ENCODE measurements at places on chromosomes 13 and 19.
A peak's percentile ranks its signal among the peaks of the same experiment; 100 is the strongest.

- DNase-seq = peak; percentile 63
These were observed 42.6 kb upstream of the ADGRL1 start for GRCh38 chr19:14248578-14249011.

GRCh38 chr19:1754636-1755466 lies 1.5 kb downstream of the ONECUT3 start:
- DNase-seq = no peak

DNA sequence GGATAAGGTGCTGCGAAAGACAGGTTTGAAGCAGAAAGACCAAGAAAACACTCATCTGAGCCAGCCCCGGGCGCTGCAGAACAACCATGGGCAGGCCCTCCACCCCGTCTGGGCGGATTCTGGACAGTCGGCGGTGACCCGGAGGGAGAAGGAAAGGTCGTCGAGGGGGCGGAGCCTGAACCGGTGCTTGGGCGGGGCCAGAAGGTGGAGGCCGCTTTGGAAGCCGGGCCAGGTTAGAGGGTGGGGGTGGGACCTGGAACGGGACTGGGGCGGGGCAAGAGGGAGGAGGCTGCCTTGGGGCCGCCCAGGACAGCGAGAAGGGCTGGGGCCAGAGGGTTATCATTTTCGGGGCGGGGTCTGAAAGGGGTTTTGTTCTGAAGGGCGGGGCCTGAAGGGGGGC lies 5.0 kb upstream of the ZNF765 start:
- DNase-seq = no peak

- DNase-seq = no peak
These were observed 57.7 kb upstream of the LDLR start for GRCh38 chr19:11031421-11032070.

- DNase-seq = peak; percentile 65
These were observed at the start of gene IL4I1 for GRCh38 chr19:49896863-49897621. TSS of gene IL4I1 (minus strand) at chr19:49896887. CDS start at chr19:49896160, 727 bp downstream.

DNA sequence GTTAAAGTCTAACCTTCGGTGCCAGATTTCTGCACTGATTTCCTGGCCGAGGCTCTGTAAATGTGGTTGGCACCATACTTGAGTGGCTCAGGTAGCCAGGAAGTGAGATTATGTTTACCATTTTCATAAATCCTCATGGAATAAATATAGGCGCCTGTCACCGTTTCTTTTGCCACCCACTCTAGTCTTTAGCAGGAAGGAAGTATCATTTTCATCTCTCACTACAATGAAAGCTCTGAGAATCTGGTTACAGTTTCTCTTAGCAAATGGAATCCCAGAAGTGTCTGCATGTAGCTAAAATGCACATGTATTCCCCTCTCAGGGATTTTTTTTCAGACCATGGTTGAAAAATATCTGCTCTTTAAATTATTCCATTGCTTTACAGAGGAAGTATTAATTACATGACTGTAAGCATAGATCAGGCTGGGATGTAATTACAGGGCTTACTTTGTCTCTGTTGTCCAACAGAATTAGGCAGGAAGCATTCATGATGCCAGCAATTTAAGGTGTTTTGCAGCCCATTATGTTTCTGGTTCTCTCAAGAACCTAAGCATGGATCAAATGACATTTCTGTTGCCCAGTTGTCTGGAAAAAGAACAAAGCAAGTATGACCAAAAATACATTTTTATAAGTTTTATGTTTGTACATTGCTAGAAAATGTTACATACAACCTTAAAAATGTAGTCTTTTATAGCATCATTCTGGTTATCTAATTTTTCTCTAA lies 221.7 kb upstream of the SPRY2 start:
- DNase-seq = no peak

- DNase-seq = no peak
These were observed 22.9 kb downstream of the RAB20 start for GRCh38 chr13:110538632-110539031.

GRCh38 chr13:32825481-32825880 lies 190.7 kb upstream of the KL start:
- no peak for DNase-seq

DNA sequence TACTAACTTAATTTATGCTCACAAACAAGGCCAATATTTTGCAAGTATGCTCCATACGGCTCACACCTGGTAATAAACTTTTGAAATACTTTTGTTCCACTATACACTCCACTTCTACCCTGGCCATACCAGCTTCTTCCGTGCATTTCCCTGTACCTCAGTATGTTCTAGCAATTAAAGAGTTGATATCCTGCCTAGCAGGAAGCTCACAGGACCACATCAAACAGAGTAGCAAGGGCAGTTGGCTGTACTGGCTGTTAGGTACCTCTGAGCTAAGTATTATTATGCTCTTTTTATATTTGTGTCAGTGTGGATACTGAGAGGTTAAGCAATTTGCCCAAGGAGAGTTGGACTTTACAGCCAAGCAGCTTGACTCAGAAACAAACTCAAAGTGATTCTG lies 257.7 kb downstream of the SLITRK6 start:
- no peak for DNase-seq

DNA sequence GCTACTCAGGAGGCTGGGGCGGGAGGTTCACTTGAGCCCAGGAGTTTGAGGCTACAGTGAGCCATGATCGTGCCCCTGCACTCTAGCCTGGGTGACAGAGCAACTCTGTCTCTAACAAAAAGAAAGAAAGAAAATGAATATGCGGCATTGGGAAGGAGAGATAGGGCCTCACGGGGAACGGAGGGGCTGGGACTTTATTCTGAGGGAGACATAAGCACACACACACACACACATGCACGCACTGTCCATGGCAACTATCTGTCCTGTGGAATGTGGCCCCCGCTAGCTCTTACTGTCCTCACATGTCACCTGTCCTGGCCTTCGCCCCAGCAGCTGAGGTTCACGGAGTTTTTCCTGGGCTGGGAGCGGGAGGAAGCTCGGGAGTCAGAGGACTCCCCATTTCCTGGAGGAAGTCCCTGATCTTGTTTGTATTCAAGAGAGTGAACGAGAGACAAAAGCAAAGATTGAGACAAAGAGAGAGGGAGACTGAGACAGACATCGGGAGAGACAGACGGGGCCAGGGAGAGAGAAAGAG lies 654 bp downstream of the STAP2 start:
- DNase-seq = no peak

DNA sequence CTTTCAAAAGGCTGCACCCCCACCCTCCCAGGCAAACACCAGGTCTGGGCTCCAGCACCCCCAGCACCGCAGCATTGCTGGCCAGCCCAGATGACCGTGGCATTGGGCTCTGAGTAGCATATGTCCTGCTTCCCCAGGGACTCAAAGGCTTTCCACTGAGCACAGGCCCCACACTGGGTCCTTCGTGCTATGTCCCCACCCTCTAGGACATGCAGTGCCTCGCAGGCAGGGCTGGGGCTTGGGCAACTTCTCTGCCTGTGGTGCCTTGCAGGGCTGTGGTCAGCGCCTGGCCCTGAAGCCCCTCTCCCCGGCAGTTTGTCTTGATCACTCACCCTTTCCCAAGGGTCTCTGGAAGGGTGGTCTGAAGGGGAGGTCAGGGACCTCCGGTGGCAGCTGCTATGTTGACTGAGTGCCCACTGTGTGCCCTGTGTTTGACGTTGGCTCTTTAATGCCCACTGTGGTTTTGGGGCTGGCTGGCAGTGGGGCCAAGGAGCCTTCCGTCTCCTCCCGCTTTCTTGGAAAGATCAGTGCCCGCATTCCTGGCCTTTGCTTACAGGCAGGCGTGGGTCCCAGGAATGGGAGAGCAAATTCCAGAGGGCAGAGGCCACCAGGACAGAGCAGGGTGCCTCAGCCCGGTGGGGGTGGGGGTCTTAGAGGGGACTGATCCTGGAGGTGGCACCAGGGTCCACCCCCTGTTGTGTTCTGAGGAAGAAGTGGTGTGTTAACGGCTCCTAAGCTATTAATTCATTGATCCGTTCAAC lies 20.3 kb upstream of the CRTC1 start:
- DNase-seq = no peak

- DNase-seq = no peak
These were observed 1073.8 kb downstream of the SLITRK5 start for GRCh38 chr13:88745011-88745410.

- DNase-seq = no peak
These were observed 51.6 kb upstream of the F7 start for GRCh38 chr13:113053801-113054604.

DNA sequence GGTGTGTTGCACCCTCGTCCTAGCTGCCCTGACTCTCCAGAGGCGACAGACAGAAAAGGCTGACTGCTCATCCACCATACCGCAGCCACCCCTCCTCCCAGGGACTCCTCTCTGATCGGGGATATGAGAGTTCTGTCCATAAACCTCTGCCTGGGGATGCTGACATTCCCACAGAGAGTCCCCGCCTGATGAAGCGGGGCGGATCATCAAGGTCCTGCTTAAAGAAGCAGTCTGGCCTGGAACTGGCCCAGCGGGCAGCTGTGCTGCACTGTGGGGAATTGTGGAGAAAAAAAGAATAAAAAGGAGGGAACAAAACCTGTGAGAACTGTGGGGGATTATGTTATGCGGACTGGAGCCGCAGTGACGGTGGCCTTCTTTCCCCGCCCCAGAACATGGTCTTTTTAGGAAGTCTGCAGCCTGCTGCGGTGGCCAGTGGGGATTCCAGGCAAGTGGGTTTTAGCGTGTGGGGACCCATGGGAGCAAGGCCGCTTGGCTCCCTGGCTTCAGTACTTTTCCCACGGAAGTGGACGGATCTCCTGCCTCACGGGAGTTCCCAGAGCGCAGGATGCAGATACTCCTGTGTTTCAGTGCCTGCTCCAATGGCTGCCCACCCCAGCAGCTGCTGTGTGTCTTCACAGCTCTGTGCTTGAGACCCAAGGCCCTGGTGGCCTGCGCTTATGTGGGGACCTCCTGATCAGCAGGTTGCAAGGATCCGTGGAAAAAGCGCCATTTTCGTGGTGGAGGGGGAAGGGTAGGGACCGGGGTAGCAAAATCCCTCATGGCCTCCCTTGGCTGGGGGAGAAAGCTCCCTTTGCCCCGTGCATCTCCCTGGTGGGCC lies 1456.2 kb upstream of the SLC10A2 start:
- DNase-seq = no peak

GRCh38 chr13:99220199-99220935 lies 19.7 kb downstream of the UBAC2 start:
- DNase-seq = peak; percentile 54

- DNase-seq = no peak
These were observed 2.8 kb upstream of the RAX2 start for GRCh38 chr19:3774621-3775373.

GRCh38 chr13:109783447-109783814 lies 3.0 kb downstream of the IRS2 start:
- peak; percentile 10 for DNase-seq

GRCh38 chr13:79831556-79831955 lies 350.6 kb downstream of the NDFIP2 start:
- no peak for DNase-seq

DNA sequence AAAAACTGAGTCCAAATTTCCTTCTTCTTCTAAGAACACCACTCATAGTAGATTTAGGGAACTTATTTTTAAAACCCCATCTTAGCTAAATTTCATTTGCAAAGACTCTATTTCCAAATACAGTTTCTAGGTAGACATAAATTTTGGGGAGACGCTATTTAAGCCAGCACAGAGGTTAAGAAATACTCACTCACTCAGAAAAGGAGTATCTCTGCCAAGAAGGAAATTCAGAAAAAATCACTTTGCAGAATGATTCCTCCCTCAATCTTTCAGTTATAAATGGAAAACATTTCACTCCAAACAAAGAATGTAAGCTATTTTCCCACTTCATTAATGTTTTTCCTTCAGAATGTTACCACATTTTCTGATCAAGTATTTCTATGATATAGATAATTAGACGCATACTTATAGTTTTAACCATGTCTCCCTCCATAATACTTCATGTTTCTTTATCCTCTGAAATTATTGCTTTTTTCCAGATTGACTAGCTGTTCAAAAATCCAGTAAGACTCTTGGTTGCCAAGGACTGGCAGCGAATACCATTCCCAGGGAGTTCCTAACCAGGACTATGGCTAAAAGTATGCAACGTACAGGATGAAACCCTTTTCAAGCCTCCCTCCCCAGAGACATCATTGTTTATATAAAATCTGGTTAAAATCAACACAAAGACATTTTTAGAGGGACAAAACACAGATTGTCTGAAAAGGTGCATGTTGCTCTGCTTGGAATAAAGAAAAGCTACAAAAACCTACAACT lies 52.5 kb upstream of the RXFP2 start:
- DNase-seq = no peak

GRCh38 chr19:32206065-32206464 lies 139.3 kb upstream of the ZNF507 start:
- no peak for DNase-seq

DNA sequence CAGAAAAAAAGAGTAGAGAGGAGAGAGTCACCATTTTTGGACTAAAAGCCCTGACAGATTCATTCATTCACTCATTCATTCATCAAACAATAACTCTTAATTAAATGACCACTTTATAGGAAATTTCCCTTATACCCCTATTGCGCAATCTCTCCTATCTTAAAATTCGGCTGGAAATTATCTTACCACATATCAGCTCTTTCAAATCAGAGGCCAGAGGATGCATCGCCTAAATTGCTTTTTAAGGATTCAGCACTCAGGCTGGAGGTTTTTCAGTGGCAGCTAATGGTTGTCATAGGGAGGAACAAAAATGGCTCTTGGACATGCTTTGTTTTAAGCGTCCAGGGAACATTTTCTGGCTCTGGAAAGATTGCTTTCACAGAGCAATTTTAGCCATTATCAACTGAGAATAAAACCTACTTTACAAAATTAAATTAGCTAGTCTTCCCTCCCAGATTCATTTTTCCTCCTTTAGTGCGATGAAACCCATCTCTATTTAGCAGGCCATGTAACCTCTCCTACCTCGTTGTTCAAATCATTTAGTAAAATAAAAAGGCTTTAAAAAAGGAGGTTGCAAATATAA lies 115.2 kb downstream of the OLFM4 start:
- no peak for DNase-seq

GRCh38 chr19:54275951-54276350 lies 5.0 kb downstream of the LILRB2 start:
- DNase-seq = no peak

GRCh38 chr19:15471639-15472101 lies 7.3 kb upstream of the RASAL3 start:
- no peak for DNase-seq

- DNase-seq = no peak
These were observed 89.9 kb downstream of the MZT1 start for GRCh38 chr13:72637561-72637960.

DNA sequence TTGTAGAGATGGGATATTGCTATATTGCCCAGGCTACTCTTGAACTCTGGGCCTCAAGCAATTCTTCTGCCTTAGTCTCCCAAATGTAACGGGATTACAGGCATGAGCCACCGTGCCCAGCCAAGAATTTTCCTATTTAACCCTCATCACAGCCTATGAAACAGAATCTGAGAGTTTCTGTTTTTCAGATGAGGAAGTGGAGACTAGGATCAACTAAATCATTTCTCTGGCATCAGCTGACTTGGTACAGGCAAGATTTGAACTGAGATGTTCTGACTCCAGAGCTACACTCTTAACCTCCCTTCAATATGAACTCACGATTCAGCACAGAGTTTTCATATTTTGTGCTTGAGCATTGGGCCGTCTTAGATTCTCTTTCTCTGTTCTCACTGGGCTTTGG lies 8.1 kb downstream of the ZNF460 start:
- no peak for DNase-seq

All from CD4-positive, alpha-beta T cell treated with Interleukin-17A for 4 hours (primary cell).